ENCODE measurements at places on chromosomes 13 and 19. TPM values are rescaled to one million over a fixed set of nuclear protein-coding genes. Genes with fewer than 3 reads are reported as not detected.
A peak's percentile ranks its signal among the peaks of the same experiment; 100 is the strongest.

DNA sequence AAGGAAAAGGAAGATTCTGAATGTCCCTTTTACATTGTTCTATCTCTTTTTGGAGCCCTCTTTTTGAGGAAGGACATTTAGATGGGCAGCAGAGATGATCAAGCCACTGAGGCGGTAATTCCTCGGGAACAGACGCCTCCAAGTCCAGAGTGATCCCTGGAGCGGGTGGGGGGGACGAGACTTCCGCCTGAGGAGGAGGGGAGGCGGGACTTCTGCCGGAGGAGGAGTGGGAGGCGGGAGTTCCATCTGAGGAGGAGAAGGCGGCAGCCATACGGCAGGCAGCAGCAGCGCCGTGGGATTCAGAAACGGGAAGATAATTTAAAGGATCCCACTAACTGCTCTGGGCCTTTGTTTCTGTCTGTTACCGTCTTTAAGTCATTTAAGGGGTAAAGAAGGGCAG lies 37.6 kb upstream of the CD177 start:
- DNase-seq: no peak

The RASAL3 gene
- total RNA-seq: 0.06 TPM

DNA sequence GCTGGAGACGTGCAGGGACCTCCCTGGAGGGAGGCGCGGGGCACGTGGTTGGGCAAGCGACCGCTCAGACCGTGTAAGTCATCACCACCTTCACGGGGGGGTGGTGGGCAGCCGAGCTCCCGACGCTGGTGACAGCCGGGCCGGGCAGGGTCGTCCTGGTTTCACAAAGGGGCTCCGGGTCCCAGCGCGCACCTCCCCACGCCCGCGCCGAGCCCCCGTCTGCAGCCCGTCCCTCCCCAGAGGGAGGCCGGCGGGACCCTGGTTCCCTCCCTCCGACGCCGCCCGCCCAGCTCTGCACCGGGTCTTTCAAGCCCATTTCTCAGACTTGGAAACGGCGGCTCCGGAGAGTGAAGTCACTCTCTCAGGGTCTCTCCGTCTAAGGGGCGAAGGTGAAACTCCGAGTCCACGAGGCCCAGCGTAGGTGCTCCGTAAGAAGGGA lies 729 bp upstream of the ARID3A start:
- DNase-seq: no peak

The ZNF100 gene
- 8.3 TPM for total RNA-seq

- no peak for DNase-seq
These were observed 74.7 kb downstream of the SPACA7 start for GRCh38 chr13:112450904-112451240.

The CEACAM20 gene
- not detected for total RNA-seq

The GAPDHS gene
- total RNA-seq: not detected

The ZNF681 gene
- total RNA-seq: 4.5 TPM

DNA sequence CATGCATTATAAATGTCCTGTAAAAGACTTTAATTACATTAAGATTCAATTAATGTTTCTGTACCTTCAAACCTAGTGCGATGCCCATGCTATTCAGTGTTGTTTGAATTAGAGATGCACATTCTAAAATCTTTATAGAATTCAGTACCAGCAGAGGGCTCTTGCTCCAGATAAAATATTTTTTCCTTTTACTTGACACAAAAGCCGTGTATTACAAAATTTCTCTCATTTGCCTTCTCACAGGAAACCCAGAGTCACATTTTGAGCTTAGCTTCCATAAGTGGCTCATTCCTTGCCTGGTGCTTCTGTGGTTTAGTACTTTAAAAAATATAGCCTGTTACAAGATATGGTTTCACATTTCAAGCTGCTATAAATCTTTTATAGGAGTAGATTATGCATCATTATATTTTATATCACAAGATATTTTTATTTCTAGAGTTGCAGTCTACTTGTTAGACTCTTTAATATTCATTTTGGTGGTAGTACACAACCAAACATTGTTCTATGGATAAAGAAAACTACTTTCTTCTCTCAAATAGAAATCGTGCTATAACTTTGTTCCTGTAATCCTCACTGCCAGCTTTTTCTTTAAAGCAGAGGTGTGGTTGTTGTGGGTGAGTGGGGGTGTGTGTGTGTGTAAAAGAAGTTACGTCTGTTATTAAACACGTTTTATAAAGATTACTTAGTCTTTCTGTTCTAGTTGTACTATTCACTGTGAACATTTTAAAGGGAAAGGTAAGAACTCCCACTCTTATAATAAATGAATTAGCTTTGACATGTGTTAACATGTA lies 101.4 kb downstream of the RNF17 start:
- peak; percentile 5 for DNase-seq

DNA sequence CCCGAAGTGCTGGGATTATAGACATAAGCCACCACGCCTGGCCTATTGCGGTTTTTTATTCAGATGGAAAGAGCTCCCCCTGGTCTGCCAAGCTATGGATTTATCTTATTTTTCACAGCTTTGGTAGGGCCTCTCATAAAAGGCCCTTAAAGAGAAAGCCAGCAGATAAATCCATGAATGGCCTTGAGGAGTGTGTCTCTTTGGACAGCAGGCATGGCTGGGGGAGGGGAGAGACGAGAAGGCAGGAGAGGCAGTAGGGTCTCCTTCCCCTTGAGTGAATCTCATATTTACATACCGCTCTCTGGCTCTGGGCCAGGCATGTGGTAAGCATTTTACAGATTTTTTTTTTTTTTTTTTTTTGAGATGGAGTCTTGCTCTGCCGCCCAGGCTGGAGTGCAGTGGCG lies 25.2 kb downstream of the MARK4 start:
- DNase-seq: no peak

GRCh38 chr13:111973605-111974340 lies 93.2 kb upstream of the SOX1 start:
- DNase-seq: no peak

DNA sequence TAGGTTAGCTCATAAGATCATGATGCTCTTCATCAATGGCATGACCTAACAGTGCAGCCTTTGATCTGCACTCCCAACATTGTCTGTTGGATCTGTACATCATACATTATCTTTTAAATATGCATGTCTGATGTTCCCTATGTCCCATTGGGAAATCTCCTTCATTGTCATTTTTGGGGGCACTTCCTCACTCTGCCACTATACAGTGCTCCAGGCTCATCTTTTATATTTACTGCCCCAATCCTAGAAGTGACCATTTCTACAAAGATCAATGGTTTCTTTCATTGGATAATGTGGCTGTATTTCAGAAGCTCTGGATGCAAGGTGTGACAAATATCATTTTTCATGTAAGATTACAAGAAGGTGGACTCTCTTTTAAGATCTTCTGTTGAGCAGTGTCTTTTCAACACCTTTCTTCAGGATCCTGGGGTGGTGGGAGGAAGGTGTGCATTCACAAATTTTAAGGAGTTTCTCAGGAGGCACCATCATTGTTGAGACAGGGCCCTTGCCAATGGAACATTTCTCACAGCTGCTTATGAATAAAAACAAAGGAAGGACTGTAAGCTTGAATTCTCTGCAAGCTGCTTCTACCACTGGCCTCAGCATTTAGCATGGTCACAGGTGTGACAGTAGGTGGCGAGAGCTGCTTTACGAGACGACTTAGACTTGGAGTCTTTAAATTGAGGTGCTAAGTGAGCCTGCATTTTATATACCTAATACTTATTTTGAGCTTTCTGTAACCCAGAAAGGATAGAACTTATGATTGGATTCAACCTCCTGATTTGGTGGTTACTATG lies 403.0 kb downstream of the LMO7 start:
- peak; percentile 26 for DNase-seq

DNA sequence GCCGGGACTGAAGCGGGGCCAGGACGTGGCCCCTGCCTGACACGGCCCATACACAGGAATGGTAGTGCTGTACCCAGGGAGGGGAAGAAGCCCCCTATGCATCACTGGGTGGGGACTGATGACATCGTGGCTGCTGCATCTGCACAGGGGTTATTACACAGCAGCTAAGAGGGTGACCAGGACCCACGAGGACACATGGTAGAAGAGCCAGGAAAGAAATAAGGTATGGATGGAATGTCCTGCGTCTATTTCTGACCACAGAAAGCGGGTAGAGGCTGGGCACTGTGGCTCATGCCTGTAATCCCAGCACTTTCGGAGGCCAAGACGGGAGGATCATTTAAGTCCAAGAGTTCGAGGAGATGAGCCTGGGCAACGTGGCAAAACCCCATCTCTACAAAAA lies 24.1 kb downstream of the DCAF15 start:
- DNase-seq: no peak

The WDR87 gene
- total RNA-seq: not detected

- DNase-seq: no peak
These were observed 67.0 kb upstream of the SLC15A1 start for GRCh38 chr13:98819382-98820010.

Data from LHCN-M2 (cell line).